ENCODE measurements at places on chromosomes 4 and X. TPM values are rescaled to one million over a fixed set of nuclear protein-coding genes. Genes with fewer than 3 reads are reported as not detected.

DNA sequence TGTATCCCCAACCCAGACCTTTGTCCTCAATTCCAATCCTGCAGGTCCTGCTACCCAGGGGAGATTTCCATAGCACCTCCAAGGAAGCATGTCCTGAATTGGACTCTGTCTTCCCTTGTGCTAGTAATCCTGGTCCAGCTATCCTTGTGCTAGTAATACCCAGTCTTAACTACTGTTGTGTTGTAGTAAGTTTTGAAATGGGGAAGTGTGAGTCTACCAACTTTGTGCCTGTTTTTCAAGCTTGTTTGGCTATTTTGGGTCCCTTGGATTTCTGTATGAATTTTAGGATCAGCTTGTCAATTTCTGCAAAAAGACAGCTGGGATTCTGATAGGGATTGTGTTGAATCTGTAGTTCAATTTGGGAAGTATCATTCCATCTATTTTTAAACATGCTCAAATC is 51.4 kb downstream of the CD99L2 start:
- no peak for DNase-seq
- H3K4me3 ChIP-seq: no peak overlapping the region
- H3K27ac ChIP-seq: no peak overlapping the region
- H3K27me3 ChIP-seq: no peaks in the 10 kb centered on the region
- no peaks in the 10 kb centered on the region for H3K36me3 ChIP-seq
- H3K4me1 ChIP-seq: peaks cover 4% of the 10 kb centered on the region

Gene SORCS2
- total RNA-seq: 0.47 TPM

Gene NUP54
- total RNA-seq: 18.3 TPM

Gene GAB3
- total RNA-seq: 4.0 TPM

DNA sequence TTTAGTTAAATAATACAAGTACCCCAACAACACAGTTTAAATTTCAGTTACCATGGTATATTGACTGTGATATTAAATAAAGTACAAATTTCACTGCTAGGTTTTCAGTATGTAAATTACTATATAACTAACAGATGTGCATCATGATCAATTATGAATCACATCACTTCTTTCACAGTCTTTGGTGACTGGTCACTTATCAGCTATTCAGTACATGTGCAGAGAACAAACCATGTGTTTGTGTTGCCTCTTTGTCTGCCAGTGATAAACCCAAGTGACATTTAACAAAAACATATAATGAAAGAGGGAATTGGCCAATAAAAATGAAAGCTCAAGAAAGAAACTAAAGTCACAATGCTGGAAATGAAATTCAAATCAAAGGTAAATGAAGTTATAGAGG is 249.3 kb downstream of the CHIC1 start:
- H3K36me3 ChIP-seq: no peaks in the 10 kb centered on the region
- H3K27ac ChIP-seq: no peak overlapping the region
- no peak for DNase-seq
- H3K4me3 ChIP-seq: no peak overlapping the region
- H3K27me3 ChIP-seq: no peaks in the 10 kb centered on the region

Gene PLXNB3
- 6.5 TPM for total RNA-seq

GRCh38 chr4:74009307-74009706 is 10.8 kb upstream of the CXCL5 start:
- no peak overlapping the region for H3K27ac ChIP-seq
- H3K4me1 ChIP-seq: no peaks in the 10 kb centered on the region
- no peak for DNase-seq
- no peak overlapping the region for H3K4me3 ChIP-seq

- peak overlapping the region; percentile 85 for H3K4me3 ChIP-seq
- peaks cover 10% of the 10 kb centered on the region for H3K4me1 ChIP-seq
- H3K27me3 ChIP-seq: no peaks in the 10 kb centered on the region
- H3K36me3 ChIP-seq: no peaks in the 10 kb centered on the region
- peak overlapping the region; percentile 96 for H3K27ac ChIP-seq
- DNase-seq: peak; percentile 64
These were observed 901 bp downstream of the JADE1 start for GRCh38 chr4:128810331-128810870.

DNA sequence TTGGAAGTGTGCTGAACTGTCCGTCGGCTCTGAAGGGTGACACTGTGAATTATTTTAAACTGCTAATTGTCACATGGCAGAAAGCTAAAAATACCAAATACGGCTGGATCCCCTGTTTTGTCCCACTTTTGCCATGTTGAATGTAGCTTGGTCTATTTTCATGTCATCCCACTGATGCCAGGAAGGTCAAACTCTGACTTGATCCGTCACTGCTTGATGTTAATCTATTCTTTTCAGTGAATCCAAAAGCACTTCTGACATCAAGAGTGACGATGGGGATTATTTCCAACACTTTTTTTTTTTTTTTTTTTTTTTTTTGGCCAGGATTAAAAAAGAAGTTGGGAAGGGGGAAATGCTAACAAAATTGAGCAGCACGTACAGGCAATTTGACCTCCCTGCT is 734.6 kb upstream of the TENM3 start:
- no peaks in the 10 kb centered on the region for H3K36me3 ChIP-seq
- no peaks in the 10 kb centered on the region for H3K4me1 ChIP-seq
- no peak for DNase-seq
- no peak overlapping the region for H3K4me3 ChIP-seq
- no peak overlapping the region for H3K27ac ChIP-seq
- H3K27me3 ChIP-seq: no peaks in the 10 kb centered on the region

DNA sequence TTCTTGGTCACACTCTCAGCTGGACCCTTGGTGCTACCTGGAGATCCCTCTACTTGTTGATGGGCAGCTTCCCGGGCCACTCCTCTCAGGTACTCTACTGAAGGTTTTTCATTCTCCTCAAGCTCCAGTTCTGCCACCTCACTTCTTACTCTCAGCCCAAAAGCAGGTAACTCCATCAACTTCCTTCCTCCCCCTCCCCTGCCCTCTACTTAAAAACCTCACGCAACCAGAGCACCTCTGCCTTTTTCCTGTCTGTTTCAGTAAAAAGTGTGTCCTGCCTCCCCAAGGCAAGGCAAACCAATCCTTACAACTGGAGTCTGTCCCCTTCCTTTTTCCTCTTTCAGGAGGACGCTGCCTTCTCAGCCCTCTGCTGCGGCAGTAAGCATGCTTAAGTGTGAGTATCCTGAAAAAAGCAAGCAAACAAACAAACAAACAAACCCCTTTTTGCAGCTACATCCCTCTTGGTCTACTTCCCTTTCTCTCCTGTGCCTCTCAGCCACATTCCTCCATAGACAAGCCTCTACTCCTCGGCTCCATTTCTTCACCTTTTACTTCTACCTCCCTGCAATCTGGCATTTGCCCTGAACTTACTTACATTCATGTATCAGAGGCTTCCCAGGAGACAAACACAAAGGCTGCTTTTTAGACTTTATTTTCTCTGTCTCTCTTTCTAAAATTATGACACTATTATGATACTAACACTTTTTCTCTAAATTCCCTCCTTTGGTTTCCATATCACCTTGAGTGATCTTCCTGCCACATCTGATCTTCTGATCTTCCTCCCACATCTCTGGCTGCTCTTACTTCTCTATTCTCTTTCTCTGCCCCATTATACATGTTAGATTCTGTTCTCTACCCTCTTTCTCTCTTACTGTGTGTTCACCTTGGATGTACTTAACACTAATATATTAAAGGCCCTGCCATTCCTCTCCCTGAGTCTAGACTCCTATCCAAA is 5.4 kb downstream of the ALPK1 start:
- peaks cover 15% of the 10 kb centered on the region for H3K4me1 ChIP-seq
- H3K27me3 ChIP-seq: no peaks in the 10 kb centered on the region
- DNase-seq: no peak
- no peaks in the 10 kb centered on the region for H3K36me3 ChIP-seq

Gene TMEM47
- total RNA-seq: 2.2 TPM

- no peak overlapping the region for H3K27ac ChIP-seq
- H3K36me3 ChIP-seq: no peaks in the 10 kb centered on the region
- H3K27me3 ChIP-seq: no peaks in the 10 kb centered on the region
- no peak for DNase-seq
- no peak overlapping the region for H3K4me3 ChIP-seq
These were observed 64.4 kb downstream of the TBC1D19 start for GRCh38 chr4:26648260-26648659.

Gene HPGDS
- 0.42 TPM for total RNA-seq

- no peaks in the 10 kb centered on the region for H3K27me3 ChIP-seq
- H3K27ac ChIP-seq: no peak overlapping the region
- DNase-seq: no peak
- H3K4me1 ChIP-seq: no peaks in the 10 kb centered on the region
These were observed 597.1 kb upstream of the CT83 start for GRCh38 chrX:117059848-117060247.
